ENCODE measurements at places on chromosomes 6 and 20.

GRCh38 chr6:156752666-156753301, 24.4 kb upstream of the ARID1B start:
- DNase-seq, result no peak

- DNase-seq, result no peak
Measured at GRCh38 chr20:44470327-44470726, 5.3 kb upstream of the TTPAL start.

DNA sequence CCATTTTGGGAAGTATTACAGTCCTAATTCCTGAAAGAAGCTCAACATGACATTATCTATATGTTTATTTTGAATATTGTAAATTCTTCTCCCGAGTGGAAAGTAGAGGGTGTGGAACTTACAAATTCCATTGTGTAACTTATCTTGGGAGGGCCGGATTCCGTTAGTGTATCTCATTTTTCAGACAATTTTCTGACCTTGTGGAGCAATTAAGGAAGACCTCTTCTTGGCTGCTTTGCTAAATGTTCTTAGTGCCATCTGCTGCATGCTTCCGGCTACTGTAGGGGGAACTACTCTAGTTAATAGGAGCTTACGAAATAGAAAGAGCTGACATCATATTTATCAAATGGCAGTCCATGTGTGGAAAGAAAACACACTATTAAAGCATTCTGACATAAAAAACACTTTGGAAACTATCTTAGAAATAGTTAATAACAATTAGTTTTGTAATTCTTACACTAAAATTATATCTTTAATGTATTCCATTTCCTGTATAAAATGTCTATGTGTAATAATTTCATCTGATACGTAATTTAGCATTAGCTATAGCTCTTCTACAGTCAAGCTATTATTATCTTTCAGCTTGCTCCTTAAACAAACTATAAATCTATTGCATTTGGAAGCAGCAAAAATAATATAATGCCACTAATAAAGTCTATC, 41.5 kb upstream of the KCNQ5 start:
- no peak for DNase-seq

- DNase-seq, result no peak
Measured at GRCh38 chr6:3426091-3426926, 30.5 kb downstream of the SLC22A23 start.

- peak; percentile 5 for DNase-seq
Measured at GRCh38 chr6:130020073-130020906, 1.9 kb downstream of the L3MBTL3 start.

DNA sequence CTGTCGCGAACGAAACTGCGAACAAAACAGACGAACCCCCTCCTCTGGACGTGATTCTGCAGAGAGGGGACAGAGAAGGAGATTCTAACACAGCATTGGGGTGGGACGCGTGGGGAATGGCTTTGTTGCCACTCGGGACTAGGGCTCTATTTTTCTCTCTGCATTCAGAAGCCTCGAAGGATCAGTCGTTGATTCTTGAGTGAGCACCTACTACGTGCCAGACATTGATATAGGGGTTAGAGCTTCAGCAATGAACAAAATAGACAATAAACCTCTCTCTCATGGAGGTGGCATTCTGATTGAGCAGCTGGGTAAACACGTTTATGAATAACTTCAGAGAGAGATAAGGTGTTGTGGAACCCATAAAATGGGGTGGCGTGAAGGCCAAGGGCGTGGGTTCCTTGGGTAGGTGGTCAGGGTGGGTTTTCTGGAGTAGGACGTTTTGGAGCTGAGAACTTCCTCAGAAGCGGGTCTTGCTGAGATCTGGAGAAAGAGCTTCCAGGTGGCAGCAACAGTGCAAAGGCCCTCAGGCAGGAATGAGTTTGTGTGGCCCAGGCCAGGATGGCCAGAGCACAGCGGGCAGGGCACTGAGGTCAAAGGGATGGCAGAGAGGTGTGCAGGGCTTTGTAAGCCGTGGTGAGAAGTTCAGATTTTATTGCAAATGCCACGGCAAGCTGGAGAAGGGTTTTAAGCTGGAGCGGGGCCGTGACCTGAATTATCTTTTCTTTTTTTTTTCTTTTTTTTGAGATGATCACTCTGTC, 884 bp downstream of the SLC2A10 start:
- no peak for DNase-seq

- DNase-seq, result no peak
Measured at GRCh38 chr6:45488889-45489288, 111.2 kb upstream of the SUPT3H start.

GRCh38 chr6:27593200-27593818, 120.4 kb upstream of the ZNF184 start:
- DNase-seq, result no peak

- DNase-seq, result peak; percentile 47
Measured at GRCh38 chr6:110682460-110682853, 132.8 kb downstream of the CDK19 start.

DNA sequence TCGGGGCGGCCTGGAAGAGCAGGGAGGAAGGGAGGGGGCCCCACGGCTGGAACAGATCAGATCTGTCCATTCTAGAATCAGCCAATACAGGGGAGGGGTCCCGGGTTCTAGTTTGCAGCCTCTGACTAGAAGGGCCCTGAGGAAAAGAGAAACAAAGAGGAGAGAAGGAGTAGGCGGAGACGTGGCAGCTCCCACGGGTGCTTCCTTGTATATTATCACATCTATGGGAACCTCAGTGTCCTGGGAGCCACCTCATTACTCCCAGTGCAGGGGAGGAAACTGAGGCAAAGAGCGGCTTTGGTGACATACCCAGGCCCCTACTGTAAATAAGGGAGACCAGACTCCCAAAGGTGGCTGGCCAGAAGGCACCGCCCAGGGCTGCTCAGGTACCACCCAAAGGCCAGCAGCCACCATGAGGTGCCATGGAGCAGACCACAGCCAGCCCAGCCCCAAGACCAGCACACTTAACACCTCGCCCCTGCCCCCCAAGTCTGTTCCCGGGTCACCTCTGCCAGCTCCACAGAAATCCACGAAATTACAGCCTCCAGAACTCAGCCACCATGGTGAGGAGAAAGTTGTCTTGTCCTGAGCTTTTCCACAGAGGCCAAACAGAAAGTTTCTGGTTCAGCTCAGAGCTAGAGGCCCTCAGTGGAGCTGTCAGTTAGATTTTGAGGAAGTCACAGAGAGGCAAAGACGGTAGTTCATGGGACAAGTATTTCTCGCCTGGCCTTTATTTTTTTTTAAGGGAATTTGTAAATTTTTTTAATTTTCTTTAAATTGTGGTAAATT, 2.1 kb downstream of the ZC3H12D start:
- DNase-seq, result no peak

DNA sequence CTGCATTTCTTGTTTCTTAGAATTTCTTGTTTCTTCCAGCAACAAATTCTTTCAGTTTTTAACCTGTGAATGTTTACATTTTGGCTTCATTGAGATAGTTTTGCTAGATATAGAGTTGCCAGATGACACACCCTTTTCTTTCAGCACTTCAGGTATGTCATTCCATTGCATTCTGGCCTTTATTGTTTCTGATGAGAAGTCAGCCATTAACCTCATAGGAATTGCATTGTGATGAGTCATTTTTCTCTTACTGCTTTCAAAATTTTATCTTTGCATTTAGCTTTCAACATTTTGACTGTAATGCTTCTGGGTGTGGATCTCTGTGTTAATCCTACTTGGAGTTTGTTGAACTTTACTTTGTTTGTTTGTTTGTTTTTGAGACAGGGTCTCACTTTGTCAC, 440.3 kb upstream of the HS3ST5 start:
- no peak for DNase-seq

DNA sequence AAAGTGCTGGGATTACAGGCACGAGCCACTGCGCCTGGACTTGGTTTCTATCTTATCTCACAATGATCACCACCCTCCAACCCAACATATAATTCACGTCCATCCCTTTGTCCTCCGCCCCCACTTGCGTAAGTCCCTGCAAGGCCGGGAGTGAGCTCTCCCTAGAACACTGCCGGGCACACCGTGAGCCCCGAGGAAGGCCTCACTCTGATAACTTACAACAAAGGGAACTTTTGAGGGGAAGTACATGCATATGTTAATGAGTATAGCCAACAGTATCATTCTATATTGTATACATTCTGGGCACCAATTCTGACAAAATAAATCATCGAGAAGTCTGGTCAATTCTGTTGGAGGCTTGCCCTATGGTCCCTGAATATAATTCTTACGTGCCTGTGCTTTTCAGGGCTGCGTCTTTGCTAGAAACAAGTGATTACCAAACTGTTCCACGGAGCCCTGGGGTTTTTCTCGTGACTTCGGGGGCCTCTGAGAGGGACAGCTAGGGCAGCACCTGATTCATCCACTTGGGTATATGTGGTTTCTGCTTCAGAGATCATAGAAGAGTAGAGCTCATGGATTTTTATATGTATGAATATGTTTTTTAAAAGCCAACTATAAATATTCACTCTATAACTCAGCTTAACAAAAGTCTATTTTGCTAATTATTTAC, 469.8 kb upstream of the AGPAT4 start:
- DNase-seq, result no peak

- DNase-seq, result no peak
Measured at GRCh38 chr6:109052018-109052651, 42.5 kb downstream of the SESN1 start.

- no peak for DNase-seq
Measured at GRCh38 chr6:134046054-134046453, 6.4 kb downstream of the SLC2A12 start.

DNA sequence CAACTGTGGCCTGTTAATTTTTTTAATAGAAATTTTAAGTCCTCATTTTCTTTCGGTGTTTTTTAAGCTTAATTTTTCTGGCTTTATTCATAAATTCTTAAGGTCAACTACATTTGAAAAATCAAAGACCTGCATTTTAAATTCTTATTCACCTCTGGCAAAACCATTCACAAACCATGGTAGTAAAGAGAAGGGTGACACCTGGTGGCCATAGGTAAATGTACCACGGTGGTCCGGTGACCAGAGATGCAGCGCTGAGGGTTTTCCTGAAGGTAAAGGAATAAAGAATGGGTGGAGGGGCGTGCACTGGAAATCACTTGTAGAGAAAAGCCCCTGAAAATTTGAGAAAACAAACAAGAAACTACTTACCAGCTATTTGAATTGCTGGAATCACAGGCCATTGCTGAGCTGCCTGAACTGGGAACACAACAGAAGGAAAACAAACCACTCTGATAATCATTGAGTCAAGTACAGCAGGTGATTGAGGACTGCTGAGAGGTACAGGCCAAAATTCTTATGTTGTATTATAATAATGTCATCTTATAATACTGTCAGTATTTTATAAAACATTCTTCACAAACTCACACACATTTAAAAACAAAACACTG, 10.1 kb downstream of the HFE start:
- DNase-seq, result peak; percentile 53

GRCh38 chr20:14360416-14360815, 23.0 kb upstream of the FLRT3 start:
- DNase-seq, result no peak

DNA sequence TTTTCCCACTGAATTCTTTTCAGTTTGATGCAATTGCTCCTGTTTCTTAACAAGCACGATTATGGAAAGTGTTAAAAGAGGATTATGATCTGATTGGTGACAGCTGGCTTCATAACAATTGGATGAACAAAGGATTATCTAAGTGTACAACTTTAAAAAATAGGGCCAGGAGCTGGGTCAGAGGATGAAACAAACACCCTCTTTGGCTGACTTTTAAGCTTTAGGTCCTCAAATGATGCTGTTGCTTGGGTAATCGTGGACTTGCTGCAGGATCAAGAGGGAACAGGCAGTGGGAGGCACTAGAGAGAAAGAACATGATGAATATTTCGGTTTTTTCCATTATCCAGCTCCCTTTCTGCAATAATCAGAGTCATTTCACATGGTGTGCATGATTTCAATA, 35.5 kb upstream of the TMX4 start:
- DNase-seq, result no peak

DNA sequence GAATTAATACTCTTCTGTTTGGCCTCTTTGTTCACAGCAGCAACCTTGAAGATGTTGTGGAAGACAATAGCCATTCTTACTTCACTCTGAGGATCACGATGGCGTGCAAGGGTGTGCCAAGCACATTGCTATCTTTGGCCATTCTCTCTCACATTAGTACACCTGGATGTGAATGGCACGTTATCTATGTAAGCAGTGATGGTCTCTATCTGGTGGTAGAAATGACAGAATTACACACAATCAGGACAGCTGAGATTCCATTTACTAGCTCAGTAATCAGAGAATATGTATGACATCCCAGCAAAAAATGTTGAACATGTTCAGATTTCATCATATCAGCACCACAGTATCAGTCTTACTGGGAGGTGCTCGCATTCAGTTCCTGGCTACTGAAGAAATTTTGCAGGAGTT, 116.2 kb downstream of the LCA5 start:
- DNase-seq, result no peak

- no peak for DNase-seq
Measured at GRCh38 chr6:162814426-162814973, 86.7 kb downstream of the PACRG start.

- no peak for DNase-seq
Measured at GRCh38 chr6:148324297-148324985, 18.2 kb upstream of the SASH1 start.

DNA sequence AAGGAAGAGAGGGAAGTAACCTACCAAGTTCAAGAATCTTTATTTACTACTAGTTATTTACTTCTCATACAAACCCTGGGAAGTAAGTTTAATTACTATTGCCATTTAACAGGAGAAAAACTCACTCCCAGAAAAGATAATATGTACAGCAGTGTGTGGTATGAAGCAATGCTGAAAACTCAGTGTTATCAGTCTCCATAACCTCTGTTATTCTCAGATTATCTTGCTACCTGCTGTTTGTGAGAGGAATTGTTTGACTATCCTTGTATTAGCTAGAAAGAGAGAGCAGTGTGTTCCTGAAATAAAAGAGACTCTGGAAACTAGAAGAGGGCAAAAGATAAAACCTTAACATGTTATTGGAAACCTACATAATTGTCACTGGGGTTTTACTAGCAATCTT, 38.2 kb downstream of the ADGRB3 start:
- DNase-seq, result no peak

DNA sequence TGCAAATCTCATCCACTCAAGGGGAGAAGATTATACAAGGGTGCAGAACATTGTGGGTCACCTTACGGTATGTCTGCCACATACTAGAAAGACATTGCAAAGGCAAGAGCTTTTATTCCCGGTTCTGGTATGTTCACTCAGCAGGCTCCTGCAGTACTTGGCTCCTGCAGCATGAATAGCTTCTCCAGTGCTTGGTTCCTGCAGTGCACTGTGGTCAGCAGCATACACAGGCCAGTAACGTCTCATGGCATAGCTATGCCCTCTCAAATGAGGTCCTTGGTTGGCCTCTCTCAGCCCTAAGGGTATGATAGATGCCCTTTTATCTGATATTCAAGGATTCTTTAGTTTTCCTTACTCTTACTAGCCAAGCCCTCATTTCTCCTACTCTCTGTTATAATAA, 12.6 kb downstream of the TCP11 start:
- DNase-seq, result no peak
